Activated CD4-positive, alpha-beta T cell treated with anti-CD3 and anti-CD28 coated beads, Interleukin-2, amount 50 U/mL, for 1 hour (primary cell): ENCODE measurements at places on chromosomes 11 and 22.

DNA sequence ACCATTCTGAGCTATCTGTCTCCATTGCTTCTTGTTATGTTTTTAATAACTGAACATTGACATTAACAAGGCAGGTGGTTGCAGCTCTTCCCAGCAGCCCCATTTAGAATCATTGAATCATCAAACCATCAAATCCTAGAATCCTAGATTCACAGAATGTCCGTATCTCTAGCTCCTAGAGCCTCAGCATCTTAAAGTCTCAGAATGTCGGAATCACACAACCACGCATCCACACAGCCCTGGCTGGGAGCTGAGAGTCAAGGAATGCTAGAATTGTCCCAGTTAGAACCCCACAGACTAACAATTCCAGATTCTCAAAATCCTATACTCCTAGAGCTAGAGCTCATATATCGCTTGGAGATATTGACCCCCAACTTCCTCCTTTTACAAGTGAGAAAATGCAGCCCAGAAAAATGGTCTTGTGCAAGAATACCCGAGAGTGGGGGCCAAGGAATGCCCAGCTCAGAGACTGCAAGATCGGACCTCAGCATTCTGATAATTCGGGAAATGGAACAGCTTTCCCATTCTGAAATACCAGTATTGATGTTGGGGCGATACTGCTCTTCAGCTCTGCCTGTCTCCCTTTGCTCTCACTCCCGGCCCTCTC is 38.8 kb downstream of the PDE2A start:
- no peak for DNase-seq

GRCh38 chr11:66218846-66219620 is 49.4 kb upstream of the RAB1B start:
- DNase-seq = no peak

GRCh38 chr11:118238929-118239328 is 13.2 kb downstream of the MPZL3 start:
- DNase-seq = no peak

- DNase-seq = no peak
Observed at GRCh38 chr22:20440637-20441591, 3.3 kb upstream of the SCARF2 start.

GRCh38 chr11:114396916-114397315 is 3.4 kb downstream of the C11orf71 start:
- DNase-seq = no peak

DNA sequence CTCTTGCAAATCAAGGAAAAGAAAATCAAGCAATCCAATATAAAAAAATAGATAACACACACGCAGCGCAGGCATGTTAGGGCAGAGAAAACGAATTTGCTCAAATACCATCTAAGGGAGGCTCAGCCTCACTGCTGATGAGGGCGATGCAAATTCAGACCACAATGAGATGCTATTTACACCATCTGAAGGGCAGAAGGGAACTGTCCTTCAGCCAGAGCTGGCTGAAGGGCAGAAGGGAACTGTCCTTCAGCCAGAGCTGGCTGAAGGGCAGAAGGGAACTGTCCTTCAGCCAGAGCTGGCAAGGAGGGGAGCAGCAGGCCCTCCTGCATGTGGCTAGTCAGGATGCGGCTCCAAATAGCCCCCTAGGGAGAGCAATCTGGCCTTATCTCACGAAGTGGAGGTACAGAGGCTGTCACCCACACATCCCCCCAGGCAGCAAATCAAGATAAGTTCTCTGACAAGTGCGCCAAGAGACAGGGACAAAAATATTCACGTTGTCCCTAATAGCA is 7.6 kb upstream of the SLC39A13 start:
- DNase-seq = no peak

DNA sequence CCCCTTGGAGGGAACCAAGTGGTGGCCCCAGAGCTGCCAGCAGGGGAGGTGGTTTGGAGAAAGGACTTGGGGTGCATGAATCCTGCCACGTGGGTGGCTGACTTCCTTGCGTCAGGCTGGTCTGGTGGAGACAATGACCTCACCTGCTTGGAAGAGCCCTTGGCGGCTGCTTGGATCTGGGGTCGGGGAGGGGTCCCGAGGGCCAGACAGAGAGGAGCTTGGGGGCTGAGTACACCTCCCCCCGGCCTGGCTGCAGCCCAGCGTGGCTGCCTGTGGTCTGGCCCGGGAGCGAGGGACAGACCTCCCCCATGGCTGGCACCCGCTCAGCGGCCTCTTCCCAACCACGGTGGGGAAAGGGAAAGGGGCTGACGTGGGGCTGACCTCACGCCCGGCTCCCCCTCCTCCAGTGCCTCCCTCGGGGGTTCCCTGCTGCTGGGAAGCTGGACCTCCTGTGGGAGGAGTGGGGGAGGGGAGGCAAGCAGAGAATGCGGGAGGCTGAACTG is 13.8 kb downstream of the LIF start:
- no peak for DNase-seq

GRCh38 chr11:117258576-117258975 is 26.1 kb downstream of the RNF214 start:
- no peak for DNase-seq

DNA sequence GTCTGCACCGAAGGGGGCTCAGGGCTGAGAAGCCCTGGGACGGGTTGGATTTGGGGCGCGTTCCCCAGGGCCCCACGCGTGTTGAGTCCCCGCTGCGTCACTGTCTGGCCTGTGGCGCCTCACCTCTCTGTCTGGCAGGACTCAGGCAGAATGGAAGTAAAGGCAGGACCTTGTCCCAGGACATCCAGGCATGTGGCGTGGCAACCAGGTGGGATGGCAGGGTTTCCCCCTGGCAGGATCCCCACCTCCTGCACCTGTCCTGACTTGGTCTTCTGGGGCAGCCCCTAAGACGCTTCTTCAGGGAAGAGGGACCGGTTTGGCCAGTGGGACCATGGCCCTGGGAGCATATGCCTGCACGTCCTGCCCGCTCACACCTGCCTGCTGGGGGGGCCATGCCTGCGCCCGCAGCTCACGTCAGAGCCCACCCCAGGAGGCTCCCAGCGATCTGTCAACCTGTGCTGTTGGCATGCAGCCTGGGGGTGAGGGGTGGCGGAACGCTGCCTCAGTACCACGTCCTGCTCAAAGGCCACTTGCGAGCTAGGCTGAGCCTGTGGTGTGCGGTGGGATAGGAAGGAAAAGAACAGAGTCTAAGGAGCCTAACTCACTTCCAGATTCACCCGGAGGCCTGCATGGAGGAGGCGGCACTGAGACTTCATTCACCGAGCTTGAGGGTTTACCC is 72.7 kb downstream of the KCNQ1 start:
- no peak for DNase-seq

- no peak for DNase-seq
Observed at GRCh38 chr11:70233962-70234361, 30.9 kb downstream of the FADD start.

- peak; percentile 75 for DNase-seq
Observed at GRCh38 chr11:76208438-76209374, 2.4 kb upstream of the WNT11 start.

DNA sequence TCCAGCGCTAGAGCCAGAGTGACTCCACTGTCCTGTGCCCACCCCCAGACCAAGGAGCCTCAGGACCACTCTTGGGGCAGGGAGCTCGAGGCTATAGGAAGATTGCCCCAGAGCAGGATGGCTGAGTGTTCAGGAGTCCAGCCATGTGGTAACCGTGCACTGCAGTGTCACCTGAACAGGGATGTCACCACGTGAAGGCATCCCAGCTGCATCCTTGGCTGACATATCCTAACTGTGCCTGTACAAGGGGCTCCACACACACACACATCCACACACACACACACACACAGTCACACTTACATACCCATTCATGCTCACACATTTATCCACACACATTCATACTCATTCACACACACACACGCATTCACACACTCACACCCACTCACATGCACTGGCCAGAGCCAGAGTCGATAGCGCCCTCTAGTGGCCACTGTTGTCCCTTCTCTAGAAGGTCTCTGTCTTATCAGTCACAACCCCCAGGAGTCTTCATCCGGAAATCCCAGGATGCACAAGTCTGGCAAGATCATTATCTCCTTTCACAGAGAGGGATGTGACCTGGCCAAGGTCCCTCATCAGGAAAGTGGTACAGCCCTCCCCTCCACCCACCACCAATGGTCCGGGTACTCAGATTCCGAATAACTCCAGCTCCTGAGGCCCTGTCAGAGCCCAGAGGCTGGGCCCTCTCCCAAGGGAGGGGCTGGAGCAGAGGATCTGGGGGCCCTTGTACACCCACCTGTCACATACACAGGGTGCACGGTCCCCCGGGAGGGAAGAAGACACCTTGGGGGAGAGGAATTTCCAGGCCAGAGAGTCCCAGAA is 55.1 kb downstream of the IGLL5 start:
- peak; percentile 78 for DNase-seq
